ENCODE measurements at places on chromosomes 12 and 14.
A peak's percentile ranks its signal among the peaks of the same experiment; 100 is the strongest.

- peak; percentile 29 for DNase-seq
Observed at GRCh38 chr14:64464651-64465050, 648 bp upstream of the AKAP5 start.

GRCh38 chr12:111209811-111210210, 159.1 kb downstream of the PHETA1 start:
- no peak for DNase-seq

GRCh38 chr12:116174006-116174405, 103.5 kb downstream of the MED13L start:
- DNase-seq: no peak

DNA sequence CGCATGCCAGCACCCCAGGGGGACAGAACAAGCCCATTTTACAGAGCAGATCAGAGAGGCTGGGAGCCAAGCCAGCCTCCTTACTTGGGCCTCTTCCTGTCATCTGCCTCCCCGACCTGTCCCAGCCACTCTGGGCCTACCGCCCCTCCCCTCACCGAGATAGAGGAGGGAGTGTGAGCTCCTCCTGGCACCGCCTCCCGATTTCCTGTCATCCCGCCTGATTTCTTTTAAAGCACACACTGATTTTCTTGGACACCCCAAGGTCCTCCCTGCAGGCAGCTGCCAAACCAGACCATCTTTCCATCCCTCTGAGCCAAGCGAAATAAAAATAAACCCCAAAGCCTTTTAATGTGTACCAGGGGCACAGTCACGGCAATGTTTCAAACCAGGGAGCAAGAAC, 108.4 kb downstream of the RFLNA start:
- DNase-seq: no peak

DNA sequence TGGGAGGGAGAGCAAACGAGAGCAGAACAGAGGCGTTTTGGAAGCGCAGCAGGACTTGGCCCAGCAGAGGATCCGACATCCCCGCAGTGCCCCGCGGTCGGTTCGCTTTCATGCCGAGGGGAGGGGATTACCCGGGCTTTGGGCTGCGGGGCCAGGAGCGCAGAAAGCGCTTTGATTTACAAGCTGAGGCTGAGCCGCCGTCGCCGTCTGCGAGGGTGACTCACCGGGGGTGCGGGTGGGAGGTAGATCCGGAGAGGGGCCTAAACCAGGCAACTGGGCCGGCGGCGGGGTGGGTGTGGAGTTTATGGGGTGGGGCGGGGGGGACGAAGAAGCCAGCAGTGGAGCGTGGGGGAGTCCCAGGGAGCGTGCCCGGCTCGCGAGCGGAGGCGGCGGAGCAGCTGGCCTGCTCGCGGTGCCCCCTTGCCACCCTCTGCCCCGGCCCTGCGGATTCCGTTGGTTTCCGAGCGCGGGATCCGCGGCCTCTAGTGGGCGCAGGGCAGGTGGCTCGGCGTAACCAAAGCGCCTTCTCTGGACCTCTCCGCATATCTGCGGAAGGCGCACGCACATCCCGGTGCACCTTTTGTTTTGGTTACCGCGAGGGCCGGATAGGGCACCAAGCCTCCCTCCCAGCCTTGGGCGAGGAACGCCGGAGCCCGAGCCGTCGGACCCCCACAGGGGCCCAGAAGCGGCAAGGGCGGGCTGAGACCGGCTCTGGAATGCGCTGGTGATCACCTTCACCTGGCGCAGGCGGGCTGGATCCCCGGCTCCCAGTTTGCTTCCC, 2.6 kb downstream of the SIX4 start:
- DNase-seq: no peak

DNA sequence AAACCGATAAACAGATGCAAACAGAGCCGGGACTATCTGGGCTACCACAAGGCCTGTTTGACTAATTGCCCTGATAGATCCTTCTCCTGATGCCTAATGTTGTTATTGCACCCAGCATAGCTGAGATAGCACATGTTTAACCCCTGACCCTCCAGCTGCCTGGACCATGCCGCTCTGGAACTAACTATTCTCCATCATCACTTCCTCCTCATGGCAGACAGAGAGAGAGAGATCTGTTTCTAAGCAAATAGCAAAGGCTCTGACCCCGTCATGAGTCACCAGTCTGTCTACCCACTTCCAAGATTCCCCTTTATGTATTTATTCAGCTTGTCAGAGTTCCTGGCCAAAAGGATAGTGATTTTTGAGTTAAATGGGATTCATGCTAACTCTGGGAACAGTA, 58.2 kb upstream of the FLRT2 start:
- peak; percentile 60 for DNase-seq

- DNase-seq: no peak
Observed at GRCh38 chr12:124940393-124941169, 26.1 kb upstream of the UBC start.

DNA sequence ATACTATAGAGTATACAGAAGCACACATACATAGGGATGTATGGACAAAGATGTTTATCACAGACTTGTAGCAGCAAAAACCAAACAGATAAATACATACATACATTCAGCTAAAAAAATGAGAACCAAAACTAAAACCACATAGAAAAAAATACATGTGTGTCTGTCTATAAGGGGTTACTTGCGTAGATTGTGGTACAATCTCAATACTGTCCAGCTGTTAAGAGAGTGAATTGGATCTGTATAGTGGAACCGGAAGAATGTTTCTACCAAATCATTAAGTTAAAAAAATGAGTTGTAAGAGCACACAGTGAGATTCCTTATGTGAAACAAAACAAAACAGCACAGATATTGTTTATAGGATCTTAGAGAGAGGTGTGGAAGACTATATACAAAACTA, 44.2 kb upstream of the DCD start:
- no peak for DNase-seq

- no peak for DNase-seq
Observed at GRCh38 chr14:53032838-53033390, 82.1 kb upstream of the FERMT2 start.

DNA sequence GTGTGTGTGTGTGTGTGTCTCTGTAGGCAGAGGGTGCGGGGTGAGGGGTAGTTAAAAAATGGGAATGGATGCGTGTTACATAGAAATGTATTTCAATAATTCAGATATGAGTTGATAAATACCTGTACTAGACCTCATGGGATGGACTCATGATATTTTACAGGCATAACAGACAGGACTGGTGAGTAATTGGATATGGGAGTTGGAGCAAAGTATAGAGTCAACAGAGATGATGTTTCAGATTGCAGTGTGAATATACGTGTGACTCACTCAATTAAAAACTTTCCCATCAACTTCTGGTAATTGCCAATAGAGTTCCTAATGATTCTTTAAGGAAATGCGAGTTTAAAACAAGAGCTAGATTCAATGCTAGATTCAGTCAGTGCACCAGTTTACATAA, 711.9 kb downstream of the C12orf50 start:
- no peak for DNase-seq

DNA sequence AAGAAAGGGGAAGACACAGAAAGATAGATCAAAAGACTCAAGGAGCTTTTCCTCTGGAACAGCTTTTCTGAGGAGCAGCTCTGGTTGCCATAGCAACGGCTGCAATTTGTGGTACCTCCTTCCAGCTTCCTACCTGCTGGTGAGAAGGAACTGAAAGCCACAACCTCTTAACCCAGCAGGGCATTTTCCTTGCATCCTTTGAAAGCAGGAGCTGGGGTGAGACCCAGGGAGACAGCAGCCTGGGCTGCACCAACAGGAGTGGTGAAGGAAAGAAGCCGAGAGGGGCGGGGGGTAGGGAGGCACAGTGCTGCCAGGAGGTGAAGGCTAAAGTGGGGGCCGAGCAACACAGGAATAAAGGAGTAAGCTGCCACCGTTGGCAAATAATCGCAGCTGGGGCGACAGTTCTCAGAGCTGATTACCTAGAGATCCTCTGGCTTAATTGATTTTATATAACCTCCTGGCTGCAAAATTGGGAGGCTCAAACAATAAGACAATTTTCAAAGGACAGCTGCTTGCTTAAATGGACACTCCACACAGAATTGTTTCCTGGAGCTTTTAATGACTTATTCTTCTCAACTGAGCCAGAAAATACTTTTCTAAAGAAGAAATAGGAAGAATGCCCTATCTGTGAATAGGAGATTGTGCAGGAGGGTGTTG, 129.4 kb downstream of the RPAP3 start:
- DNase-seq: peak; percentile 80

- no peak for DNase-seq
Observed at GRCh38 chr14:90850487-90850886, 34.3 kb upstream of the TTC7B start.

- DNase-seq: no peak
Observed at GRCh38 chr12:109928058-109928656, 28.1 kb downstream of the TCHP start.

- DNase-seq: peak; percentile 94
Observed at GRCh38 chr12:104154806-104155205, 16.8 kb upstream of the NFYB start.

DNA sequence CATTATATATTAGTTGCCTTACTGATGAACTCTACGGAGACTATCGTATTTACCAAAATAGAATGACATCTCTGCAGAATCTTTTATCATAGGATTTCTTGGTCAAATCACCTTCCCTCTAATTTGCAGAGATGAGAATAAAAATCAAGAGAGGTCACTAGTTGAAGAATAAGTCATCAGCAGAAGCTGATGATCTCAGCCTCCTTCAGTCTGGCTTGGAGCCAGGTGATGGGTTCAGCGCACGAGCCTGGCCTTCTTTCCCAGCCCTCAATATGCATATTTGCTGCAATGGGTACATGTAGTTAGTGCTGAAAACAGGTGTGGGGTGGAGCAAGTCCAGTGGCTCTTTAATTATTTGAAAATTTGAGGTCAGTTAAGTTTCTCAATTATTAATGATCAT, 19.2 kb upstream of the EMP1 start:
- no peak for DNase-seq
